ENCODE measurements at places on chromosomes 2 and 18.

- no peak for DNase-seq
These were observed 145.0 kb downstream of the MAP4K4 start for GRCh38 chr2:101842471-101842870.

GRCh38 chr2:240998995-240999791 lies 775 bp downstream of the SNED1 start:
- DNase-seq = peak; percentile 13

DNA sequence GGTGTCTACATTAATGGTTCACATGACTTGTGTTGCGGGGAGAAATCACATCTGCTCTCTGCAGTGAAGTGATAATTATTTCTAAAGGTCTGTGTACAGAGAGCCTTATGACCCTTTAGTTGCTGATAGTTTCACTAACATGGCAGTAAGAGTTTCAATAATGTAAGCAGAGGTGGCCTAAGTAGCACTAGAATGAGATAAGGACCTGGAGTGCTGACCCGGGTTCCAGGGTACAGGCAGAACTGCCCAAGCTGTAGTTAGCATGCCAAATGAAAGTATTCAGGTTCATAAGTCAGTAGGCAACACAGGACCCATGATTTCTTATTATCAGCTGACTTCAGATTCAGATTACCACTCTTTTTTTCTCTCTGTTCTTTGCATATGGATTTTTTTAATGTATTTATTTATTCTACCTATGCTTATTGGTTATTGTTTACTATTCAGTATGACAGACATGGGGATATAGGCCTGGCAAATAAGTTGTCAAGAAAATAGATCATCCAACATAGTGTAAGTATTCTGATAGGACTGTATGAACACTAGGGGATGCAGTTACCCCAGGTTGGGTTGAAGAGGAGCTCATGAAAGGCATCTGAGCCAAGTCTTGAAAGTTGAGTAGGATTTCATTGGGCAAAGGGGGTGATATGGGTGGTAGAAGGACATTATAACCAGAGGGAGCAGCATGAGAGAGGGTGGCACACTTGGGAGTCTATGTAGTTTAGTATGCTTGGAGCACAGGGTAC lies 105.2 kb downstream of the CCDC85A start:
- DNase-seq = no peak

DNA sequence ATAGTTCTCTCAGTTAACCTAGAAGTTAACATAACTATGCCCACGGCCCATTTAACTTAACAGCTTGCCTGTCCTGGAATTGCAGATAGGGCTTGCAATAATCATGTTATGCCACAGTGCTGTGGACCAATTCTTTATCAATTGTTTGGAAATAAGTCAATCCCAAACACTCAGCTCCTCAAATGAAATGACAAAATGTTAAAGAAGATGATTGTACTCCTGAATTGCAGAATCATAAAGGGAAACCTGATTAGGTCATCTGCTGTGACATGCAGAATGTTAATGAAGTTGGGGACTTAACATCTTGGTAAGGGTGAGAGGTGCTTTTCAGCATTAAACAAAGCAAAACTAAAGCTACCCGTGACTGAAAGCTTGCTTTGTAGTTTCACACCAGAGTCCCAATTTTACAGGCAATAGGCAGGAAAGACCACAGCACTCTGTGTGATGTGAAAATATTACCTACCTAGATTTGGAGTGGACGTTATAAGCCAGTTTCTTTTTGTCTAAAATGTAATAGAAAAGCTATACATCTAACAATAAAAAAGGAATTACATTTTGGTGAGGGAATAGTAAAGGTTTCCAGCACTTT lies 364.0 kb downstream of the GPD2 start:
- no peak for DNase-seq

GRCh38 chr2:160417745-160418397 lies 75.7 kb downstream of the RBMS1 start:
- peak; percentile 91 for DNase-seq

- DNase-seq = no peak
These were observed 264.4 kb downstream of the TWIST2 start for GRCh38 chr2:239112127-239112774.

DNA sequence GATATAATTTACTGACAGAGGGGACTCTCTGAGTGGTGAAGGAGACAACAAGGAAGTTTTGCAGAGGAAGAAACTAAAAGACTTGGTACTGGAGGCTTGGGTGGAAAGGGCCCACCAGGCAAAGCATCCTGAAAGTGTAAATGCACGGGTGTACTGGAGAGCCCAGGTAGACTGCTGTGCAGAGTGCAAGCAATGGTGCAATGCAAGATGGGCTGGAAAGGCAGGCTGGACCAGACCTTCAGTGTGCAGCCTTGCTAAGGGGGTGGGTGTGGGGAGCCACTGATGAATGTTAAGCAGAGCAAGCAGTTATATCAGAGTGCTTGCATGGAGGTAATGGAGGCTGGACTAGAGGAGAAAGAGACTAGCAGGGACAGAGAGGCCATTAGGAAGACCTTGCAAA lies 10.7 kb downstream of the C2orf74 start:
- DNase-seq = no peak

GRCh38 chr2:47243596-47244323 lies 88.7 kb upstream of the STPG4 start:
- no peak for DNase-seq

DNA sequence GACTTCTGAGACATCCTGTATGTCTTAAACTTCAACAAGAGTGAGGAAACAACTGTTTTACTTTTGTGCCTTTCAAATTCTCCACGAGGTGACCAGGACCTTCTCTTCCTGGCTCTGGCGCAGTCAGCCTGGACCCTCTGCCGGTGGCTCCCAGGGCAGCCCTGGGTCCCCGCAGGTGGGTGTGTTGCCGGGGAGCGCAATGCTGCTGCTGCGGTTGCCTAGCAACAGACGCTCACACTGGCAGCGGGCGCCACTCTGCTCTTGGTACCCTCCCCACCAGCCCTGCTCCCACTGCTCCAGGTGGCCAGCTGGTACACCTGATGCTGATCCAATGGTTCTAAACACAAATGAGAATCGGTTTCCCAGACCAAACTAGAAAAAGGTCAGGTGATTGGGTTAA lies 58.7 kb downstream of the GNAL start:
- no peak for DNase-seq

- DNase-seq = no peak
These were observed 41.3 kb downstream of the COL4A3 start for GRCh38 chr2:227205701-227206100.

DNA sequence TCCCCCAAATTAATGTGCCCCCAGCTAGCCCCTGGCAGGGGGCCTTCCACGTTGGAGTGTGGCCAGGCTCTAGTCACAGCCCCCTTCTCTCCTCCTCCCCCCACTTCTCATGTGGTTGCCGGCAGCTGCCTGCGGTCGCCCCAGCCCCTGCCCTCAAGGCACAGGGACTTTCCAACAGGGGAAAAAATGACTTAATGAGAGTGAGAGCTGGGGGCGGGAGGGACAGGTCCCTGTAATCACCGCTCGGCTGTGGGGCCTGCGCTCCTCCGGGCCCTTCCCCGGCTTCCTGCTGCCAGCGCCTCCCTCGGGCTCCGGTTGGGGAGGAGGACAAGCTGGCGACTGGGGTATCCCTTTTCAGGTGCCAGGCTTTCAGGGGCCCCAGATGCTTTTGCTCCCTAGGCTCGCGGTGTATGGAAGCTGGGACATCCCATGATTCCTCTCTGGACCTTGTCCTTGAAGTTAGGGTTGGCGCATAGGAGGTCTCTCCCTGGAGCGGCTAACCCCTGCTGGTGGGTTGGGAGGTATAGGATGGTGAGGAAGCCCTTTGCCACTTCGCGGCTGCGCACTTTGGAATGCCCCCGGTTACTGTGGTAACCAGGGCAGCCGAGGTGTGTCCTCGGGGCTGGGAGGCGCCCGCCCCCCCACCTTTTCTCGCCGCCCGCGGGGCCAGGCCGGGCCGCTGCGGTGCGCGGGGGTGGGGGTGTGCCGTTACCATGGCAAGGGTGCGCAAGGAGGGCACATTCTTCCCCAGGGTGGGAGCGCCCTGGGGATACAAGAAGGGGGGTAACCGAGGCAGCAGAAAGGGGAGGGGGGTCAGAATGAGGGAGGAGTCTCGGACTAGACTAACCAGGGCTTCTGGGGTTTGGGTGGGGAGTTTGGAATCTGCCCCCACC lies 16.1 kb downstream of the WNT10A start:
- DNase-seq = no peak

GRCh38 chr18:60905699-60906098 lies 427.5 kb upstream of the CDH20 start:
- DNase-seq = no peak

DNA sequence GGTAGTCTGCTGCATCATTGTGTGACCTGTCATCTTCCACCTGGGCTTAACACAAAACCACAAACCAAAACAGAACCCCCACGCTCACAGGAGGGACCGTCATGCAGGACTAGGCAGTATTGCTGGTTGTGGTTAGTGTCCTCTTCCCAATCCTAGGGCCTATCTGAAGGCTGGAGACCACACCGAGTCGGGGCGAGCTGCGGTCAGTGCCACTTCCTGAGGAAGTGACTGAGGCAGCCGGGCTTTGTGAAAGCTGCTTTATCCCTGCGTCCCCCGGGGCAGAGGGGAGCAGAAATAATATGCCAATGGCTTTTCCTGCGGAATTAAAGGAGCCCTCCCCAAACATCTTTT lies 22.9 kb downstream of the ZNF532 start:
- peak; percentile 72 for DNase-seq

GRCh38 chr2:200625282-200625681 lies 39.5 kb downstream of the AOX1 start:
- no peak for DNase-seq

GRCh38 chr2:142857256-142858164 lies 20.0 kb upstream of the KYNU start:
- no peak for DNase-seq

DNA sequence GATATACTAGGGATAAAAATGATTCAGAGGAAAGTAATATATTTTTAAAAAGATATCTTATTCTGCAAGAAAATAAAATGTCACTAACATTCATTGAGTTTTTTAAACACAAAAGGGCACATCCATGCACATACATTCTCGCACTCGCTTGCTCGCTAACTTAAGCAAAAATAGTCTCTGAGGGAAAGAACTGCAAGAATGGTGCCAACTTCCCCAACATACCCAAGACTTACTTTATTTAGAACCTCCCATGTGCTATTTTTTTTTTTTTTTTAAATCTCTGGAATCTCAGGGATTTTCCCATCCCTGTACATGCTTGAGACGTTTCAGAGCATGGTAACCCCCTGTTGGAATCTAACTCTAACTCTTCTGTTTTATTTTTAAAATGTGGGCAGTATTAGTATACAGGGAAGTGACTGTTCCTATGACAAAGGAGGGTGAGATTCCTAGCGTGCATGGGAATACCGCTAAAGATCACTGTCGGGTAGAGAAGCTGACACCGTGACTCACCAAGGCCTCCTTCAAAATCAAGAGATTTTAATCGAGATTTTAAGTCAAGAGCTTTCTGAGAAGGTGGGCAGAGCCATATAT lies 187.9 kb upstream of the ZEB2 start:
- DNase-seq = peak; percentile 70

GRCh38 chr2:194203898-194204297 lies 1453.1 kb upstream of the SLC39A10 start:
- DNase-seq = peak; percentile 71

DNA sequence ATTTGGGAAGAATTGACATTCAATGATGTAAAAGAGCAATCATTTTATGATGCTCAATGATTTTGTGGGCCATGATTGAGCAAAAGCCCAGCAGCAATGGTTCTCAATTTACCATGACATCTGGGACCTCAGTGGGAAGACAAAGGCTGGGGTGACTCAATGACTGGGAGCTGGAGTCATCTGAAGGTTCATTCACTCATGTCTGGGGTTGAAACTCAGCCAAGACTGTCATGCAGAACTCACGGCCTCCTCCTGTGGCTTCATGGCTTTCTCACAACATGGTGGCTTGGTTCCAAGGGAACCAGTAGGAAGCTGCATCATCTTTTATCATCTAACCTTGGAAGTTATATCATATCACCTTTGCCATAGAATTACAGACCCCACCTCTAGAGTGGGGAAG lies 45.1 kb upstream of the CD226 start:
- peak; percentile 25 for DNase-seq

GRCh38 chr18:79574938-79575525 lies 104.6 kb upstream of the CTDP1 start:
- DNase-seq = no peak

DNA sequence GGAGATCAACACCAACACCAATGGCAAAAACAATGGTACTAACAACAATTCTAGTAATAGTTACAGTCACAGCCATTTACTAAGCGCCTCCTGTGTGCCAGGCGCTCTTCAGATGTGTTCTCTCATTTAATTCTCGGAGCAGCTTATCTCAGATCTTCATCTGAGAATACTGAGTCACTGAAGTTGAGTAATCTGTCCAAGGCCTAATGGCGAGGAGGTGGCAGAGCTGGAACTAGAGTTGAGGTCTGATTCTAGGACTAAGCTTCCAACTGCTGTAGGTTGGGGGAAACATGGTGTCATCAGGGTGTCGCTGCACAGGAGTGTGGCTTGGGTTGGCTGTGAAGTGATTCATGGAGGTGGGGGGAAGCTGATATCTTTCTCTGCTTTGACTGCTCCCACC lies 156.1 kb downstream of the DYSF start:
- DNase-seq = peak; percentile 19

DNA sequence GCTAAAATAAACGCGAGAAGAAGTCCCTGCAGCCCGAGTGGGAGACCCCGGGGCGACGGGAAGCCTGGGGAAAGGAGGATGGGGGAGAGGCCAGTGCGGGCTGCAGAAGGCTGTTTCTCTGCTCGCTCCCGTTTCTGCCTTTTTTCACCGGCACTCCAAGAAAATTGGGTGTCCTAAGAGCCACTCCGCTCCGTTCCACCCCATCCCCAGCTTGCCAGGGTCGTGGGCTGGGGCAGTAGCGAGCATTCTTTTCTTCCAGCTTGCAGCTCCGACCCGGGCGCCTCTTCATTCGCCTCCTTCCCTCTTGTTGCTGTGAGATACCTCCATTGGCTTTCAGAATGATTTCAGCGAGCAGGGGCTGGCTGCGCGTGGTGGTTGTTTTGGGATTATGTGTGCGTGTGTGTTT lies 1.1 kb downstream of the HOXD3 start:
- DNase-seq = peak; percentile 47

GRCh38 chr2:74457549-74458131 lies 598 bp upstream of the WBP1 start:
- DNase-seq = peak; percentile 35

- no peak for DNase-seq
These were observed 433.1 kb upstream of the MAP2 start for GRCh38 chr2:208990716-208991115.

DNA sequence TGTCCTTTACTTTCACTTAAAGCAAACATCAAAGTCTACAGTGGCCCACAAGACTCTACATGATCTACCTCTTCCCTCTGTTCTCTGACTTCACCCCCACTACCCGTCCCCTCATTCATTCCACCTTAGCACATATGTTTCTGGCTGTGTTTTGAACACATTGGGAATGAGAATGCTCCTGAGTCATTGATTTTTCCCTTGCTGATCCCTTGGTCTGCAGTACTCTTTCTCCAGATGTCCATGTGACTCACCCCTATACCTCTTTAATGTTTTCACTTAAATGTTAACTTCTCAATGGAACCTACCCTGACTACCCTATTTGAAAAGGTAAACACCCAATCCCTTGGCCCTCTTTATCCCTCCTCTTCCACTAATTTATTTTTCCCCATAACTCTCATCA lies 30.7 kb upstream of the FRZB start:
- DNase-seq = peak; percentile 42

- DNase-seq = no peak
These were observed 318.6 kb downstream of the AKAIN1 start for GRCh38 chr18:4878480-4878879.

- DNase-seq = no peak
These were observed 122.0 kb upstream of the MGAT5 start for GRCh38 chr2:134131681-134132489.
